Activated naive CD8-positive, alpha-beta T cell treated with anti-CD3 and anti-CD28 coated beads for 36 hours (primary cell): ENCODE measurements at places on chromosomes 2 and 18. TPM values are rescaled to one million over a fixed set of nuclear protein-coding genes. Genes with fewer than 3 reads are reported as not detected.

DNA sequence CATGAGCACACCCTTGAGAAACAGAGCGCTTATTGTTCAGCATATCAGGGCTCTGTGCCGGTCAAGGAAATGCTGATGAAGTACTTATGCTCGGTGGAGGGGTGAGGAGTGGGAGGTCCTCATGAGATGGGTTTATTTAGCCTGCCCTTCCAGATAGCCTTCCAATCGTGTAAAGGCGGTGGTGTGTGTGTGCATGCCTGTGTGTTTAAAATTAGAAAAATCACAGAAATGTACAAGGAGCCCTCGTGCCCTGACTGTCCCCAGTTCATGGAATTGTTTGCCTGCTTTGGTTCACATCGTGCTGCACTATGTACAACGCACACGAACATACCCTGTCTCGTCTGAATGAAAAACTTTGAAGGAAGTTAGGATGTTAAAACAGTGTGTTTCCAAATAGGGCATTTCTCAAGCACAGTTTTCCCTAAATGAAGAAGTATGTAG, 158.6 kb downstream of the AQP4 start:
- DNase-seq, result no peak

GRCh38 chr2:144015036-144015435, 504.9 kb downstream of the ZEB2 start:
- no peak for DNase-seq

GRCh38 chr2:139067072-139067471, 286.9 kb upstream of the NXPH2 start:
- DNase-seq, result no peak

DNA sequence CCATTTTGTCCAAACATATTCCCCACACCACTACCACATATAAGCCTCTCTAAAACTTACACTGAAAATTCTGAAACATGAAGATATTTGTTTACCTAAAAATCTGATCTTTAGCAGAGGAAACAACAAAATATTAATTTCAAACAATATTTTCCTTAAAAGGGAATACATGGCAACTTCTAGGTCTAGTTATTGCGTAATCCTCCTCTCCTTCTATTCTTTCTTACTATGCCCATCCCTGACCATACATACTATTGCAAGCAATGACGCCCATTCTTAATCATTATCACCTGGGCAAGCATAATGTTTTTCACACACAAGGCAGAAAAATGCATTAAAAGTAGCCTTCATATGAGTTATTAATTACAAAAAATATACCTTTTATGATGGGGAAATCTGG, 372.6 kb downstream of the ZEB2 start:
- no peak for DNase-seq

DNA sequence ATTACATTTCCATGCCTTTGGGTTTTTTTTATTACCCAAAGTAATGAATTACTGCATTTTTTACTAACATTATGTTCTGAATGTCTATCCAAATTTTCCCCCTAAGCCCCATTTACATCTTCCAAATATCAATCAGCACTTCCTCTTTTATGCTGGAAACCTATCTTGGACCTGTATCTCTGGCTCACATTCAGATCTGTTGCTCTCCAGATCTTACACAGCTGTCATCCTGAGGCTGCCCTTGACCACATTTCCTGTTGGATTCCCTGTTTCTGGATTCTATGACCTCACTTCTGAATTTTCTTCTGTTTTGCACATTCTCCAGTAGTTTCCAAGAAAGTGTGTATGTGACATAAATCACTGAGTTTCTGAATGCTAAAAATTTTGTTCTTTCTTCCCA, 146.7 kb downstream of the PDE1A start:
- no peak for DNase-seq

- DNase-seq, result no peak
Observed at GRCh38 chr2:164066095-164066494, 330.3 kb upstream of the FIGN start.

DNA sequence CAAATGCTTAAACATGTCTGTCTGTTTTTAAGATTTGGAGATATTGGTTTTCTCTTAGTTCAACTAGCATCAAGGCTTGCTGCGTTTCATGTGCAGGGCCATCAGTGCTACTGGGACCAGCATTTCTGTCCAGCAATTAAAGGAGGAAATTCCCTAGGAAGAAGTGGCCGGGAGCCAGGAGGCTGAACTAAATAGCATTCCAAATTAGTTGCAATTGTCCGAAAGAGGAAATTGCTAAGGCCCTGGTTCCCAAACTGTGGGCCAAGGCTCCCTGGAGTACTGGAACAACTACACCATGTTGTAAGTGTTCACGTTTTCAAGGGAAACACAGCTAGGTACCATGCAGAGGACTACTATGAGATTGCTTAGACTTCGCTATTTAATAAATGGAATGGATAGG, 257.9 kb downstream of the PTPRM start:
- DNase-seq, result no peak

- no peak for DNase-seq
Observed at GRCh38 chr18:39838831-39839230, 2116.2 kb upstream of the PIK3C3 start.

DNA sequence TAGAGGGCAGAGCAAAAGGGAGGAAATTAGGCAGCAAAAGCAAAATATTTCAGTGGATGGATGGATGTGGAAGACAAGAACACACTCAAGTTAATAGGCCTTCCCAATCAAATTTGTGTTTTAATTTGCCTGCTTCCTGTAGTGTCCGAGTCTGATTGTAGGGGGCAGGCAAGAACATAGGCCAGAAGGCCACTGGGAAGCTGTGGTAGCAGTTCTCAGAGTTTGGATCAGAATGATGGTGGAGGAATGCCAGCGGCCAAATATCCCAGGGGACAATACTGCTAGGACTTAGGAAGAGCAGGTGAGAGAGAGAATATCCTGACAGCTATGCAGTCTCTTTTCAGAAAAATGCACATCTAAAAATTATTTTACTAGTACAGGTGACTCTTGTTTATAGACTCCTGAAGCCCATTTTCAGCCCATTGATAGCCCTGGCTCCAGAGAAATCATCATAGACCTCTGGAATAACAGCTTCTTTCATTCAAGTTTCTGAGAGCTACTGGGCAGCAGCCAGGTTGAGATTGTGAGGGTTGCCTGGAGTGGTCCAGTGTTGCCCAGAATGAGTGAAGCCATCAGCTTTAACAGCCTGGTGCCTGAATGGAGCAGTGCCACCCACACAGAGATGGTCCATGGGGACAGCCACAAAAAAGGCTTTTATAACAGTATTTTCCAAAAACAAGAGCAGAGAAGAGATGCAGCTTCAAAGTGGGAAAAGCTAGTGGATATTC, 19.1 kb upstream of the SERPINE2 start:
- no peak for DNase-seq

DNA sequence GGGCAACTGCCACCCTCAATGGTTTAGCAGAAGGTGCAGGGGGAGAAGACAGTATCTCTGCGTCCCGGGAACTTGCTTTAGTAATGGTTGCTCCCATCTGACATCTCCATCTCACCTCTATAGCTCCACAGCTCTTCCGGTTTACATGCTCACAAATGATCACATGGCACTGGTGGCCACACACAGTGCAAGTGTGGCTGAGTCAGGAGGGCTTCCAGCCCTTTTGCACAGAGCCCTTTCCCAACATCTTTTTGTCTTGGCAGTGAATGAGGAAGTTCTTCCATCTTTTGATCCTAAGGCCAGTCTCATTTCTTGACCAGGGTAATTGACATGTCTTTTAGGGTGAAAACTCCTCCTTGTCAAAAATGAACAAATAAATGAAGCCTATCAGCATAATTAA, 347.7 kb downstream of the LPIN1 start:
- no peak for DNase-seq

DNA sequence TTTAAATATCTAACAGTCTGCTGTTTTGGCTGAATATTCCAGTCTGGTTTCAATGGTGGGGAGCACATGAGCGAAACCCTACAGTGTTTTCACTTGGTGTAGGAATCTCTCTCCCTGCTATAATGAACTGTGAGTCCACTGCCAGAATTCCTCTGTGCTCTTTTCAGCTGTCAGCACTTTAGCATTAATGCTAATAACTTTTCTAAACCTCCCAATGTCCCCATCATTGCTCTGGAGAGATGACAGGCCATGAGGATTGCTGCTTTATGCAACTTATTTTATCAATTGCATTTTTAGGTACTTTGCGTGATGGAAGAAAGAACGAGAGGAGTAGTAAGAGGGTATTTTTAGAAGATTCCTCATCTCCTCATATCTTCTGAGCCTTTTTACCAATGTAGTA, 25.3 kb downstream of the STK39 start:
- DNase-seq, result no peak

DNA sequence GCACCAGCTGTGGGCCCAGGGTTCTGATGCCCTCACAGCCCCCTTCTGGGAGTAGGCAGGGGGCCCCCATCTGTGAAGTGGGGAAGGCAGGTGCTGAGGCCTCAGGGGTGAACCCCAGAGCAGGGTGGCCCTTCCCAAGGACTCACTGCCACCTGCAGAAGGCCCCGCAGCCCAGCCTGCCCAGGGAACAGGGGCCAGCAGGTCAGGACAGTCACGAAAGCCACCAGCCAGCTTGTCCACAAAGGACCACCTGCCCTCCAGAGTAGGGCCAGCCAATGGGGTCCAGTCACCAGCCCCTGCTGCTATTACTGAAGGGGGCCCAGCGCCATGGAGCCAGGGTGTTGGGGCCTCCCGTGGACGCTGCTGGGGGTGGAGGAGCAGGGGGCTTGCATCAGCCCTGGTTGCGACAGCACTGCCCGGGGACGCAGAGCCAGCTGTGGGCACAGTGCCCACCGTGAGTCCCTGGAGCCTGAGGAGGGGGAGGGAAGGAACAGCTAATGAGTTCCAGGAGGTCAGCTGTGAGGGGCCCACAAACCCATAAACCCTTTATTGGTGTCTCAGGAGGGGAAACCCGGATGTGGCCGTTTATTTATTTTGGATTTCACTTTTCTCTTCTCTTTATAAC, 11.5 kb upstream of the SNED1 start:
- no peak for DNase-seq

GRCh38 chr2:152173831-152174230, 1.7 kb downstream of the STAM2 start:
- no peak for DNase-seq

DNA sequence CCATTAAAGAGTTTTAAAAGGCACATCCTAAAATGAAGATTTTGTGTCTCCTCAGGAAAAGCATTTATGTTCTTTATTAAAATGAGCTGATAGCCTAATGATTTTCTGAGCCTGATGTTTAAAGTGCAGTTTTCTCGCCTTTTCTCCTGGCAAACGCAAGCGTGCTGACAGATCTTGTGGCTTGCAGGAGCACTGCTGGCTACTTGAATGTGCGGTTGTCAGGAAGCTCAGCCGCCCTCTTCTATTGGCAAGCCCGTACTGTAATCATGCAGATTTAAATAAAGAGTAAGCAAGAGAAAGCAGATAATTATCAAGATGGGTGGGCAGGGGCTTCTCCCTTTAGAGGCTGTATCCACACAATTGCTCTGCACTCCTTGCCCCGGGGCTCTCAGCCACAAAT, 139.5 kb upstream of the SPHKAP start:
- DNase-seq, result no peak

DNA sequence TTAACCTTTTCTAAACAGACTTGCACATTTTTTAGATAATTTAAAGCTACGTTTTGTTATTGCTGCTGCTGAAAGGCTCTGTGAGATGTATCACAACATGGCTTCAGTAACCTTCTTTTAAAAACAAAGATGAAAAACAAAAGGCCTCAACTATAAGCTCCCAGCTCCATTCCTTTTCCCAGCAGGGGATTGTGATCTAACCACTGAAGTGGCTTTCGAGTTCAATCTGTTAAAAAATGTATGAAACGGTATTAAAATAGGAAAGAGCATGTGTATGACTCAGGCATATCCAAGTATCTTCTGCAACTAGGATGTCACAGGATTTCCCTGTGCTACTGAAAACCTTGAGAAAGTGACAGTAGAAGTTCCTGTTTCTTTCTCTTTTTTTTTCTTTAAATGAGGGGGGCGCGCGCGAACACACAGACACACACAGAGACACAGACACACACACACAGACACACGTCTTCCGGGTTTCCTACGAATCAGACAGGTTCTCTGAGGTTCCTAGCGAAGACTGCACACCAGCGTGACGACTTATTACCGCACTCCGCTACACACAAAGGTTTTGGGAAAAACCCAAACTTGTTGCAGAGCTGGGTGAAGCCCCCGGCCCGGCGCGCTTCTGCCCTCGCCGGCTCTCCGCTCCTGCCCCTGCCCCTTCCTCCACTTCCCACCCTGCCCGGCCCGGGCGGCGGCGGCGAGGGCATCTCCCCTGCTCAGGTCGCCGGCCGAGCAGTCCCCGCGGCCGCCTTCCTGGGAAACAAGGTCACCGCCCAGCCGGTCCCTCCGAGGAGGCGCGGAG, 86.8 kb downstream of the RBMS1 start:
- peak; percentile 73 for DNase-seq

- no peak for DNase-seq
Observed at GRCh38 chr2:171266102-171266501, 105.4 kb upstream of the TLK1 start.

DNA sequence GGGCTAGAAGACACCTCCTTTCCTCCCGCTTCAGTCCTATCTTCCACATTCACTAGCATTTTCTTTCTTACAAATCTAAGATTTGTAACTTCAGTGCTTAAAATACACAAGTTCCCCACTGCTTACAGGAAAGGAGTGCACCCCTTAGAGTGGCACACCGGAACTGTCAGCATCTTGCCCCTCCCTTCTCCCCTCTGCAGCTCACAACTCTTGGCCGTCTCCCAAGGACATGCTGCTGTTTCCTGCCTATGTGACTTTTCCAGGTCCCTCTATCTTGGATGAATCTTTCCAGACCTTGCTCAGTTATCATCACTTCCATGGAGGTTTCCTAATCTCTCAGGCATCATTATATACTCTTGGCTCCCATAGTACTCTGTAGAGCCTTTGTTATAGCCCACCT, 334.8 kb downstream of the CELF4 start:
- DNase-seq, result no peak

- DNase-seq, result no peak
Observed at GRCh38 chr2:235049719-235050118, 97.9 kb downstream of the SH3BP4 start.

DNA sequence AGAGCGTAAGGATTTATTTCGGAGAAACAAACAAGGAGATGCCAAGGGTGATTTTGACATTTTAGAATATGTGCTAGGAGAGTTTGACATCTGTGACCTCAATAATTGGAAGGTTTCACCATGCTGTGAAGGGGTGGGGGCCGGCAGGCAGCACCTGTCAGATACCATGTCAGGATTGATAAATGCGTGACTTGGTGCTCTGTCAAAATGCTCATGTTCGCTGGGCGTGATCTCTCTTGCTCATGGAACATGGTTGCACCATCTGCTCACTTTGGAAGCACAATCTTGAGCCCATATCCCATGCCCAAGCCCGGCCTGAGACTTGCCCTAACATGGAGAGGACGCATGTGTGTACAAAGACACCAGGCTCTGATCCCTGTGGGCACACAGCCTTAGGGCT, 347.6 kb downstream of the RNF144A start:
- no peak for DNase-seq

GRCh38 chr2:9703085-9703678, 72.4 kb upstream of the YWHAQ start:
- DNase-seq, result peak; percentile 81

Gene RGPD8
- total RNA-seq, result 14.9 TPM

Gene THAP4
- total RNA-seq, result 54.8 TPM

Gene YWHAQ
- total RNA-seq, result 314 TPM

Gene AGXT
- total RNA-seq, result not detected

Gene C2orf15
- 1.0 TPM for total RNA-seq

Gene TM4SF20
- total RNA-seq, result not detected

Gene FAM98A
- total RNA-seq, result 74.3 TPM

Gene IL36RN
- not detected for total RNA-seq

Gene MXD1
- 5.0 TPM for total RNA-seq

Gene POTEI
- not detected for total RNA-seq

Gene CMPK2
- total RNA-seq, result 11.8 TPM
